Stomach (tissue), 19 donors: ENCODE measurements at places on chromosomes 1 and 21.

GRCh38 chr1:245933431-245934045 lies 573.5 kb downstream of the SMYD3 start:
- no peak for DNase-seq

GRCh38 chr1:90361026-90361425 lies 356.1 kb downstream of the BARHL2 start:
- DNase-seq = no peak

DNA sequence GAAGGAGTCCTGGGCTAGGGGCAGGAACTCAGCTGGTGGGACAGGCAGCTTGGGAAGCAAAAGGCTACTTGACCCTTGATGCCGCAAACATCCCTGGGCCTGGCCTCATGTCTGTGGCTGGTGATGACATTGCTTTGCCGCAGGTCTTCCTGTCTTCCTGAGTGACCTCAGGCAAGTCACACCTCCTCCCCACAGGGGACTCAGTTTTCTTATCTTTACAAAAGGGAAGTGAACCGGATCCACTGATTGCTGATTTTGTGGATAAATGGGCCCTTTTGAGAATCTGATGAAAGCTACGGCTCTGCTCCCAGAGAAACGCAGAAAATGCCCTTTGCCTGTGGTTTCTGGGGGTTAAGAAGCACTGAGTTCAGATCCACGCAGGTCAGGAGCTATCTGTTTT lies 20.7 kb downstream of the PLOD1 start:
- DNase-seq = no peak

- DNase-seq = no peak
These were observed 41.6 kb upstream of the SLC6A9 start for GRCh38 chr1:44072821-44073220.

- DNase-seq = no peak
These were observed 18.3 kb upstream of the KCNE1 start for GRCh38 chr21:34530261-34530660.

DNA sequence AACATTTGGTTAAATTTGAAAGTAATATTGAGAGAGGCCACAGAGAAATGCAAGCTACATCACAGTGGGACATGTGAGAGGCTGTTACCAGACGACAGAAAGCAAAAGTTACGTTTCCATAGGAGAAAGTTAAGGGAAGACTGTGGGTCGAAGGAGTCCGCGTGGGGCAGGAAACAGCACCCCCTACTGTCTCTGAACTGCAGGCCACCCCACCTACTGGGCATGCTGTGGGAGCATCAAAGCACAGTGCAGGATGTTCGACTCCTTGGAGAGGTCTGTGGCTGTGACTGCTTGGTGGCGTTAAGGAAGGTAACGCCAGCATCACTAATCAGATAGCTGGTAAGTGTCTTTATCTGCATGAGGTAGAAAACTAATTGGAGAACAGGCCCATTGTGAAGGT lies 123.9 kb downstream of the PTBP2 start:
- DNase-seq = peak; percentile 47

- DNase-seq = no peak
These were observed 10.6 kb upstream of the RAB4A start for GRCh38 chr1:229260297-229260696.

- DNase-seq = no peak
These were observed 131.1 kb downstream of the TMEM53 start for GRCh38 chr1:44543064-44543744.

DNA sequence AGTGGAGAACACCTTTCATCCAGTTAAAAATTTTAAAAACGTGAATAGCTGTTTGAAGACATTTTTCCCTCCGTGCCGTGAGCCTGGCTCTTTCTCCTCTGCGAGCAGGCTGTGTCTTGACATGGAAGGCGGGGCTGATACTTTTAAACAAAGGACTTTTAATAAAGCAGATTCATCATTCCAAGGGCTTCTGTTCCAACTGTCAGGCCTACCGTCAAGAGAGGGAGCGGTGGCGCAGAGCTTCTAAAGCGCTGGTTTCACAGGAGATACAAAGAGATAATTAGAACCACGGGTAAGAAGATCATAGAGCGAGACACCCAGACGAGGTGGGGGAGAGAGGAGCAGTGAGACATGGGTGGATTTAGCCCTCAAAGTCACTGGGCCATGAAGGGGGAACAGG lies 247.4 kb upstream of the C1orf174 start:
- no peak for DNase-seq

- DNase-seq = no peak
These were observed 55.1 kb upstream of the EFHD2 start for GRCh38 chr1:15354580-15354965.

GRCh38 chr1:178931858-178932551 lies 61.1 kb upstream of the ANGPTL1 start:
- peak; percentile 79 for DNase-seq

- no peak for DNase-seq
These were observed 6.5 kb upstream of the ALX3 start for GRCh38 chr1:110076789-110077500.
